ENCODE measurements at places on chromosomes 5 and 9.
A peak's percentile ranks its signal among the peaks of the same experiment; 100 is the strongest.

DNA sequence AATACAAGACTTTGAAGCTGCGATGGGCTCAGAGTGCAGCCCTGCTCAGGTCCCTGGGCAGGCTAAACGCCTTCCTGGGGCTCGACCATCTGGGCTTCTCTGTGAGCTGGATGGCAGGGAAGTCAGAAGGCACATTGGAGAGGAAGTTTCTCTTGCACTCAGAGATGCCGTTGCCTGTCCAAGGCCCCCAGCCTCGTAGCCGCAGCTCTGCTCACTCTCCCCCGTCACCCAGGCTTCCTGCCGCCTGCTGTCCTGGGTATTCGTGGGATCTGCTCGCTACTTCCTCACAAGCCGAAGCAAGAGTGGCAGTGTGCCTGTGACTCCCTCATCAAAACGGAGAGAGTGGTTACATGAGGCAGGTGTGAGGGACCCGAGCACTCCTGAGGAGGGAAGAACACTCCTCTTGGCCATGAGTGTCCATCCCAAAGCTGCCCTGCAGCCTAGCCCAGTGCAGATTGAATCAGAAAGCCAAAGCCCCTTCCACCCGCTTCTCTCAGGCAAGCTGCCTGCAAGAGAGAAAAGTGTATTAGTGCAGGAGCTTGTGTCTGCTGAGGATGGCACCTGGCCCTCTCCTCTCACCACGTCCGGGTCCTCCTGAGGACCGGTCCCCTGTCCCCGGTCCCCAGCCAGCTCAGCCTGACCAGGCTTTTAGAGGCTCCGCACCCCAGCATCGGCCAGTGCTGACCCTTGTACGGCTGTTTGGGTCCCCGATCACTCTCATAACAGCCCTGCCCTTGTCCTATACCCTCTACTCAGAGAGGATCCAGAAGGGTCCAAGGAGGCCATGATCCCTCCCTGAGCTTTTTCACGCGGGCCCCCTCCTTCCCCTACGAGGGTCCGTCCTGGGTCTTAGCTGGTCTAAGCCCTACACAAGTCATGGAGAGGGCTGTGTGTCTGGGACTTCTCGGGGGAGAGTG is 7.3 kb downstream of the FCN2 start:
- DNase-seq: no peak

GRCh38 chr5:108295578-108296368 is 86.1 kb downstream of the FBXL17 start:
- DNase-seq: no peak

- no peak for DNase-seq
Observed at GRCh38 chr5:153618307-153618706, 127.8 kb downstream of the GRIA1 start.

DNA sequence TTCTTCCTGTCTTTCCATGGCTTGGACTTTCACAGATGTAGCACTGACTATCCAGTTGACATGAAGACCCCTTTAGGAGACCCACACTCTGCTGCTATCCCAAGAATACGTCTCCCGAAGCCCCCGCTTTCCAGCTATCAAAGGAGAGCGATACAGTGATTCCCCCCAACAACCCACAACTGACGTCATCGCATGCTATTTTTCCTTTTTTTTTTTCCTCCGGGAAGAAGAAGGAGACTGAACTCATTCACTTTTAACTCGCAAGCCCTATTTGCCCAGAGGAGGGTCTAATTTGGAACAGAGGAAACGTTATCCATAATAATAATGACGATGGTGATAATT is 2.1 kb downstream of the PAPPA start:
- no peak for DNase-seq

- no peak for DNase-seq
Observed at GRCh38 chr5:24904981-24905517, 260.3 kb upstream of the CDH10 start.

DNA sequence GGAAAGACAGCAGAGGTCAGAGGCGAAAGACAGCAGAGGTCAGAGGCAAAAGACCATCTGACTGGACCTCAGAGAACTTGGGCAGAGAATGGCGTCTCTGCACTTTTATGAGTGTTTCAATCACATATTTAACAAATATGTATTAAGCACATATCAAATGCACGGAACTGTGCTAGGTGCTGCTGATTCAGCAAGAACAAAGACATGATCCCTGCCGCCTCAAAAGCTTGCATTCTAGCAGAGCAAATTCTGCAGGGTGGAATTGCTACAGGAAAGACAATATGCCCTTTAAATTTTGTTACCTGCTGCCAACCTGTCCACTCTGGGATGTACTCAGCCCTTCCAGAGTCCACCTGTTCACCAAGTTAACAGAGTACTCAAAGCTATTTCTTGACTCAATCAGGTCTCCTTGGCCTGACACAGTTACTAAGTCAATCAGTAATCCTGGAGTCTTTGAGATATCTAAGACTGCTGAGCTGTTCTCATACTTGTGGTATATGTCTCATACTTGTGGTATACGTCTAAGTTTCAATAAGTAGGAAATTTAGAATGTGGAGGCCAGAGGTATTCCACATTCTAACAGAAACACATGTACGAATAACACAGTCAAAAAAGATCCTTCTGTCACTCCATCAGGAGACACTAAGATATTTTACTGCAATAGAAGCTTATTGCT is 131.8 kb downstream of the GNAQ start:
- no peak for DNase-seq

GRCh38 chr5:32228816-32229215 is 54.7 kb upstream of the GOLPH3 start:
- no peak for DNase-seq

- DNase-seq: no peak
Observed at GRCh38 chr9:87793292-87793691, 67.4 kb downstream of the CTSL start.

- no peak for DNase-seq
Observed at GRCh38 chr5:169895926-169896325, 84.4 kb downstream of the INSYN2B start.

DNA sequence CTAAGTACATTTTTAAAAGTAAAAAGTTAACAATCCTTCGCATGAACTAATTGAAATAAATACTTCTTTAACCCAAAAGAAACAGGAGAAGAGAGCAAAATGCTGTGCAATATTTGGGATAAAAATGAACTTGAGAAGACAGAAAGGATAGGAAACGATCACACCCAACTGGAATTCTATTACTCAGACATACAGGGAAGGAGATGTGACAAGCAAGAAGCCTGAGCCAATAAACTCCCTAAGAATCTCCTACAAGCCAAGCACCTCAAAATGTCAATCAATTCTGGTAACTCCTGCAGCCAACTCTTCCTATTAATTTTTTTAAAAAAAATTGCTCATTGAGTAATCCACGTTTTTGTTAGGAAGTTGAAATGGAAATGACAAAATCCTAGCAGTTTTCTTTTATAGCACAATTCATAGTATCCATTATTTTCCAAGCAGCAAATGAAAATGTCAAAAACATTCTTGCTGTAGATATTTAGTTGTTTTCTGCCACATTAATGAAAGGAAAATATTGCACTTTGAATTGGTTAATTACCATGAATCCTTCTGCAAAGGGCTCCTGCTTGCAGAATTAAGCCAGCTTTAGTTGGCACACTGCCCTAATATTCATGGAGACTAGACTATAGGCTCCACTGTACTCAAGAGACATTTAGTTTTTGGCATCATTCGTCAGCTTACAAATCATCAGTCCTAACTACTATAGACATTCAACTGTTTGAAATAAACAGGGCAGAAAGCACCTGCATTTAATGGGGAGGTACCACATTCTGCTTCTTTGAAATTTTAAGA is 89.0 kb downstream of the RFX3 start:
- no peak for DNase-seq

- no peak for DNase-seq
Observed at GRCh38 chr9:5516453-5517220, 6.3 kb downstream of the PDCD1LG2 start.

GRCh38 chr9:124544535-124544934 is 37.3 kb upstream of the NR5A1 start:
- no peak for DNase-seq

DNA sequence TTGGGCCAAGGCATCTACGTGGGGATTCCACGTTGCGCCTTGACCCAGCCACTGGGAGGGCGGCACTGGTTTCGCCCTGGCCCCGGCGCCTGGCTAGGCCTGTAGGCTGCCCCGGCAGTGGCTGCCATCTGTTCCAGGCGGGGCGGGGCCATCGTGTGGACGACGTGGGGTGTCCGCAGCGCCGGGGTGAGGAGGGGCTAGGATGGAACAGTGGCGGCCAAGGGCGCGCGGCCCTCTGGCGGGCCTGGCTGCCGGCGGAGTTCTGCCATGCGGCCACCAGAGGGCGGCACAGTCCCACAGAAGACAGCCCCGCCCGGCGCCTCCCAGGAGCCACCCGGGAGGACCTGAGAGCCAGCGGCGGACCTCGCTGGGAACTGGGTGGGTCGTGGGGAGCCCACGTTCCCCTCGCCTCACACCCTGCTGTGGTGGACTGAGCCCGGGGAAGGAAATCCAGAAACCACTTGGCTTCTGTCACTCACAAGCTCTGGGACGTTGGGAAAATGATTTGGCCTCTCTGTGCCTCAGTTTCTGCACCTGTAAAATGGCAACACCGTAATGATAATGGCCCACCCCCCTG is 22.6 kb upstream of the RAPGEF1 start:
- peak; percentile 84 for DNase-seq

- no peak for DNase-seq
Observed at GRCh38 chr9:35909274-35909673, at the start of gene SPAAR. TSS of gene SPAAR (plus strand) at chr9:35909490. CDS start at chr9:35910464, 974 bp downstream.

DNA sequence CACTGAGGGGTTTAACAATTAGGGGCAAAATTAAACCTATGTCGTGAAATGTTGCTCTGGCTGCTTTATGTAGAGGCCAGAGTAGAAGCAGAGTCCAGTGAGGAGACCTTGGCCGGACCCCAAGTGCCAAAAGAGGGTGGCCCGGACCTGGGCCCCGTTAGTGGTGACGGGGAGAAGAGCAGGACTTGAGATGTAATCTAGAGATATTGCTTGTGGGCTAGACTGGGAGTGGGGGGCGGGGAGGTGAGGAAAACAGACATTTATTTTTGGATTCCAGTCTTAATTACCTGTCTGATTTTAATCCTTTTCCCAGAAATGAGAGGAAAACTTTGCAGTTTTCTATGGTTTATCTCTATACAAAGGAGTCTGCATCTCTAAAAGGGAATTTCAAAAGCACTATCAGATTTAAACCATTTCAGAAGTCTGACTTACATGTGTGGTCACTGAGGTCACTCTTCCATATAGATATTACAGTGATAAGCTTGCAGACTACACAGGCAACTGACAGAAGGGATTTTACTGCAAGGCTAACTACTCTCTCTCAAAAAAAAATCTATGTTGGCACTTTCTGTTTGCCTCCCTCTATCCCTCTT is 108.1 kb downstream of the MED27 start:
- no peak for DNase-seq

- DNase-seq: no peak
Observed at GRCh38 chr9:117250610-117251215, 164.1 kb downstream of the ASTN2 start.

- DNase-seq: no peak
Observed at GRCh38 chr9:38361473-38361850, 31.0 kb upstream of the ALDH1B1 start.

- DNase-seq: no peak
Observed at GRCh38 chr5:5037674-5038073, 102.5 kb upstream of the ADAMTS16 start.

DNA sequence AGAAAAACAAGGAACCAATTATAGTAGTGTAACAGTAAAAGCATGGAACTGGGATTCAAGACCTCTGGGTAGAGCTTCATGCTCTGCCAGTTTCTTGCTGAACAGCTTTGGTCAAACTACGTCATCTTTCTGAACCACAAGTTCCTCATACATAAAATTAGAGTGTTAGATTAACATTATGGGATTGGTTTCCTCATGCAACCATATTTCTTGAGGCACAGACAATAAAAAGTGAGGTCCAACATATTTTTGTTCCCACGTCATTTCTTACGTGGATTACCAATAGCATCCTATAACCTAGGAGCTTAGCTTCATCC is 354.8 kb downstream of the TMEM232 start:
- DNase-seq: no peak

DNA sequence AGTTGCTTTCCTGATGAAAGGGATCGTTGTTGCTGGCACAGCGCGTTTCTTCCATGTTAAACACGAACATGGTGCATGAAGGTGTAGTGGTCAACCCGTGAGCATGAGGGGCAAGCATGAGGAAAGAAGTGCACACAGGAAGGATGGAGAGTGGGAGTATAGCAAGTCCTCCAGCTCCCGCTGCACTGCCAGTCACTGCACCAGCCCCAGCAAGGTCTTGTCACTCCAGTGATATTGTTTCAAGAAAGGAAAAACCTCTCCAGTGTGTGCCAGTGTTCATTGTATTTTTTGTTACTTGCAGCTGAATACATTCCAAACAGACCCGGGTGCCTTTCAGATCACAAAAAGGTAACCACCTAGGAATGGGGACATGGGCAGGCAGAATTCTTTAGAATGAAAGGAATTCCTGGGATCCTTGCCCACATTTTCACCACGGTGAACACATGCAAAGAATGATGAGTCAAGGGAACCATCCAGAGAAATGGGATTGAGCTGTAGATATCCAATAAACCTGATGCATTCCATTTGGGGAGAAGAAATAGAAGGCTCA is 186.3 kb downstream of the AOPEP start:
- DNase-seq: no peak

DNA sequence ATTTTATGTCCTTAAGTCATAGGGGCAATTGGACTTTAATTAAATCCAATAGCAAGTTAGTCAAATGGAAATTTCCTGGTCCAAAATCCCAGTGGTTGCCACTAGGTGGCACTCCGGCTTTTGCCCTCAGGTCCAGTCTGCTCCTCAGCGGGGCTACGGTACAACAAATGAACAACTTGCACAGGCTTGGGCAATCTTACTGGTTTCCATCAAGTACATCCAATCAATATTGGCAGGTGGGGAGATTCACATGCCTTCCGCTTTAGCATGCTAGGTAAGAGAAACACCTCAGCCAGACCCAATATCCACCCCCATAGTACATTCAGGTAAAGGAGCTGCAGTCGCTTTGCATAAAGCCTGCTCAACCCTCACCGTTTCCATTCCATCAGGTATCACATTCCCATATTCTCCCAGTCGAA is 6.3 kb upstream of the MXD3 start:
- peak; percentile 86 for DNase-seq

DNA sequence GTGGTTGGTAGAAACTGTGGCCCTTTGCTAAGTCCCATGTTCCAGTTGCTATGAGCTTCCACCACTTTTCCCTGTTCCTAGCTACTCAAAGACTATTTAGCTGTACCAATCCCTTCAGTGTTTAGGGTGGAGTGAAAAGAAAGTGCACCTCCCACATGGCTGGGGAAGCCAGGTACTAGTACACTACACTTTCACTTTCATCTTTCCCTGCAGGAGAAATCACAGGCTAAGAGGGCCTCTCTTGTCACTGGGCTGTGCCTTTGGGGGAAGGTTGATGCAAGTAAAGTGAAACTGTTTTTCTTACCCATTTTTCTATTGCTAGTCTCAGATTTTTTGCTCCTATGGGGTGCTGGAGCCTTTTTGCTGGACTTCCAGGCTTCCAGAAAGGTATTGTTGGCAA is 33.5 kb upstream of the CKS2 start:
- DNase-seq: peak; percentile 16

- peak; percentile 51 for DNase-seq
Observed at GRCh38 chr5:181189363-181189961, 15.5 kb downstream of the TRIM7 start.
